Esophagus squamous epithelium (tissue), 5 donors: ENCODE measurements at places on chromosomes 5 and 9.

- DNase-seq: no peak
Measured at GRCh38 chr5:14816999-14817761, 54.4 kb downstream of the ANKH start.

GRCh38 chr9:119126040-119126439, 243.2 kb downstream of the BRINP1 start:
- no peak for DNase-seq

GRCh38 chr9:34458959-34459340, 345 bp downstream of the DNAI1 start:
- DNase-seq: no peak

DNA sequence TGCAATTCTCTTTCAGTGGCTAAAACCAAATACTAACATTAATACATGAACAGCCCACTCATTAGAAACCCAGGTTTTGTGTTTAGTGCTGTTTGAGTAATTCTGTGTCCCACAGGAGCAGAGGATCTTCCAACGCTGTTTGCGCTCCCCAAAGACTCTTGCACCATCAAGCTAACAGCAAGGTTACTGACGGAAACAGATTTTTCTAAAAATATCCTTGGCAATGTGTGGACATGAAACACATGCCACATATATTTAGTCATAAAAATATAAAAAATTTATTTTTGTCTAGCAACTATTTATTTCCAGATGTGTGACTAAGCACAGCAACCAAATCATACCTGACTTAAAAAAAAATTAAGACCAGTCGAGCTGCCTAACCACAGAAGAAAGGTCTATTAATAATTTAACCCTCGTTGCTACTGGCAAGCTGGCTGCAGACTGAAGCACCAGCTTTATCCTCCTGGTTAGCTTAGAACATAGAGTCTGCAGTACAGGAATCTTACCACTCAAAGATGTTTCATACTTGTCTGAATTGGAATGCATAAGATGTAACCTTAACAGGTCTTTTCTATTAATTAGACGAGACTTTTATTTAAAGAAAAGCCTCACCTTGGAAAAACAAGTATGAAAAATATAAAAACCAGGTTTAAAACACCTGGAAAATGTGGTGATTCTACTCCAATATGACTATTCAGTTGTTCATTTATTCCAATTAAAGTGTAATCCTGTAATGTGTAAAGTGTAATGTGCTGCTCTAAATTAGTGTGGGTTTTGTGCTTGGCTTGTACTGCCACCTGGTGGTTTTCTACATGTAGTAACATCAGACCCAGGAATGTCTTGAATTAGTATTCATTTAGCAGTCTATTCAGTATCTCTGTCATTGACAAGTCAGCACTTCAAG, 272.5 kb downstream of the EPB41L4A start:
- no peak for DNase-seq

- no peak for DNase-seq
Measured at GRCh38 chr5:89377767-89378455, 494.9 kb upstream of the MEF2C start.

DNA sequence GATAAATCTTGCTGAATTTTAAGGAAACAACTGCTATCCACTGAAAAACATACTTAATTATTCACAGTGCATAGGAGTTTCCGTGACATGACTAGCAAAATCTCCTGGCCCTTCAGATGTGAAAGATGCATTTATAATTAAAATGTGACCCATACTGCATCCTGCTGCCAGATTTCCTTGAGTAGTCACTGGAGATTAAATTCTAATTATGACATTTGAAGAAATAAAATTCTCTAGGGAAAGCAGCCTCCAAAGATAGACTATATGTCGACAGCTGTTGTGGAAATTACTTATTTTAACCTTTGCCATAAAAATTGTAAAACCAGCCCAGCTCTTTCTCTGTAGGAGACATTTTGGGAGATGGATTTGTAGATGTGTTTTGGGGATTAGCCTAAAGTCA, 193.6 kb upstream of the SMC2 start:
- no peak for DNase-seq

DNA sequence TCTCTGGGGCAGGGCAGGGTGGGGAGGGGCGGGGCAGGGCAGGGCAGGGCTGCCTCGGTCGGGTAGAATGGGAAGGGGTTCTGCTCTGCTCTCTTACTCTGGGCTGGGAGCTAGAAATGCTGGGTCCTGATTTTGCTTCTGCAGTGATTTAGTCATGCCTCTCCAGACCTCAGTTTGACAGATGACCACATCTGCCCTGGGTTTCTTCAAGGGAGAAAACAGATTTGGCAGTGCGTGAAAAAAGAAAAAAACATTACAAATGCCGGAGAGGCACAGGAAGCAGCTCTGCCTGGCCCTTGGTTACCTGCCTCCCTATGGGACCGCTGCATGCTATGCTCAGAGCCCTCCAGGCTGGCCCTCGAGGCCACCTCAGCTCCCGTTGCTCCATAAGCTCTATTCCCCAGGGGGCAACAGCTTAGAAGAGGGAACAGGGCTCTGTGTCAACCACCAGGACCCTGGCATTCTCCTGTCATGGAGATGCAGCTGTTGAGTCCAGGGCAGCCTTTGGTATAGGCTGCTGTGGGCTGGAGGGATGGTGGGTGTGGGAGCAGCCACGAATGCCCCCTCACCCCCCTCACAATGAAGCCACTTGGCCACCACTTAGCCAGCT, 53.2 kb upstream of the UBTD2 start:
- no peak for DNase-seq

DNA sequence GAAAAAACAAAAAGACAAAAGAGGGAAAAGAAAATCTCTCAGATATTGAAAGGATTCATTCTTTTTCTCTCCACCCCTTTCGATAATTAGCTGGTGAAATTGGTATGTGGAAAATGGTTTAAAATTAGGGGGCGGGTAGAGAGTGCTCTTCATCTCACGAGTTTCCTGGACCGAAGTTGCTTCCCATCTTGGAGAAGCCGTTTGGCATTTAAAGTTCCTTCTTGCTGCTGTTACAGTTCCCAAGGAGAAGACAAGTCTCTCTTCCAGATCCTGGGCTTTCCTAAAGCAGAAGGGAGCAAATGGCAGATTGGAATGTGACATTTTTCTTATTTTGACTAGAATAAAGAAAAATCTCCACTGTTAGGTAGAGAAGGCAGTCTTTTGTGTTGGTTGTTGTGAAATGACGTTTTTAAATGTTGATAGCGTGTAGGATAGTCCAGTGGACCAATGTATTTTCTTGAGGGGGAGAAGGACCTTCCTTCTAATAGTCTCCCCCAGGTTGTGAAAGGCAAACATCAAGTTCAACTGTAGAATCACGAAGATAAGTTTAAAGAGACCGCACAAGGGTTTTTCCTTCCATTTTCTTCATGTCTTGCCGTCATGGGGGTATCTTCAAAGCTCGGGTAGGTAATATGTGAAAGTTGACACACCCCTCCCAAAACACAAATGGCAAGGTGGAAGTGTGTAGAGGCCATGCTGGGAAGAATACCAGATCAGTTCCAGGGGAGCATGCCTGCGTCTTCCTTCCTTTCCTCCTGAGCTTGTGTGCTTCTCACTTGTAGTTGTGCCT, 77.5 kb downstream of the EHMT1 start:
- no peak for DNase-seq

DNA sequence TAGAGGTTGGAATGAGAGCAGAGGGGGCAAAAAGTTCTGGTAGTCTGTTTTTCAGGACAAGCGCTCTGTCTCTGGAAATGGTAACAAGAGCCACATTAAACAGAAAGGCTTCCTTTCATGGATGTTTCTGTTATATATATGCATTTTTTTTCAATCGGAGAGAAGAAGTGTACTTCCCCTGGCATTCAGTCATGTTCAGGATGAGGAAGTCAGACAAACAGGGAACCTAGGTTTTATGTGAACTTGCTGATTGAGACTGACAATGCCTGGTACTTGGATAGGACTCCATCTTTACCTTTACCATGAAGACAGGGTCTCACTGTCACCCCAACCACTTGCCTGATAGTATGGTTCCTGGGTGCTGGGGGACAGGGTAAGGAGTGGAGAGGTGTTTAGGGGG, 30.1 kb upstream of the ZBED3 start:
- no peak for DNase-seq

DNA sequence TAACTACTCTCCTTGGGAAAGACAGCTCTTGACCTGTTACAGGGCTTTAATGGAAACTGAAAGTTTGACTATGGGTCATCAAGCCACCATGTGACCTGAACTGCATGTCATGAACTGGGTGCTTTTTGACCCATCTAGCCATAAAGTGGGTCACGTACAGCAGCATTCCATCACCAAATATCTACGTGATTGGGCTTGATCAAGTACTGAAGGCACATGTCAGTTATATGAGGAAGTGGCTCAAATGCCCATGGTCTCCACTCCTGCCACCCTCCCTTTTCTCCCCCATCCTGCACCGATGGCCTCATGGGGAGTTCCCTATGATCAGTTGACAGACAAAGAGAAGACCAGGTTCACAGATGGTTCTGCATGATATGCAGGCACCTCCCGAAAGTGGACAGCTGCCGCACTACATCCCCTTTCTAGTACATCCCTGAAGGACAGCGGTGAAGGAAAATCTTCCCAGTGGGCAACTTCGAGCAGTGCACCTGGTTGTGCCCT, 7.3 kb upstream of the FCN1 start:
- no peak for DNase-seq

DNA sequence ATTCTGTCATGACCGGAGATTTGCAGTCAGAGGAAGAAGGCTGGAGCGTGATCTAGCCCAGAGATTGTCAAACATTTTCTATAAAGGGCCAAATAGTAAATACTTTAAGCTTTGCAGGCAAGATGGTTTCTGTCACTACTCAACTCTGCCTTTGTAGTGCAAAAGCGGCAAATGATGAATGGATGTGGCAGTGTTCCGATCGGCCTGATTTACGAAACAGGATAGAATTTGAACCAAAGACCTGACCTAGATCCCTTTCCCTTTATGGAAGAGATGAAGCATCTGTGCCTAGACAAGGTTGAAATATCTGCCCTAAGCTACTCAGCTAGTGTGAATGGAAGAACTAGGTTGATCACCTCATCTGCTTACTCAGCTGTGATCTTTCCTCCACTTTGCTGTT, 209.5 kb downstream of the YTHDC2 start:
- no peak for DNase-seq

DNA sequence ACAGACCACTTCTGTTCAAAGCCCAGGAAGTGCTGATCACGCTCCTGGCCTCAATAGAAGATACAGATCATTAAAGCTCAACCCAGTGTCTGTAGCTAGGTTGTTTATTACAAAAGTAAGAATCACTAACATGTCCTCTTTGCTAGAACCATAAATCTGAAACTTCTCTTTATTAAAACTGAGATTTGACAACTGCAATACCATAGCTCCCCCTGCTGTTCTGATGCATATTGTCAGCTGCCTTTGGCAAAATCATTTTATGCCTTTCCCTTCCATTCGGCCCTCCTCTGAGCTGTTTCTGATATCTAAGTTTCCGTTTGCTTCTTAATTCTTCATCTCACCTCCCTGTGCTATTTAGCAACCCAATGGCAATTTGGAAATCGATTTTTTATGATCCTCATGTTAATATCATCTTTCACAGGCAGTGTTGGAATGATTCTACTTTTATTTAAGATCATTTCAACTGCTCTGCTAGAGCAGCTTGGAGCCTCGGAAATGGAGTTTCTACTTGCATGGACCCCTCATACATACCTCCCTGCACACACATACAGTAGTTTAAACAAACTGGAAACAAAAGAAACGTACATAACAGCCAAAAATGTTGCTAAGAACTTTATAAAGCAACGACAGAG, 998.8 kb downstream of the MAT2B start:
- no peak for DNase-seq

- no peak for DNase-seq
Measured at GRCh38 chr5:175491223-175491622, 12.9 kb downstream of the SFXN1 start.

DNA sequence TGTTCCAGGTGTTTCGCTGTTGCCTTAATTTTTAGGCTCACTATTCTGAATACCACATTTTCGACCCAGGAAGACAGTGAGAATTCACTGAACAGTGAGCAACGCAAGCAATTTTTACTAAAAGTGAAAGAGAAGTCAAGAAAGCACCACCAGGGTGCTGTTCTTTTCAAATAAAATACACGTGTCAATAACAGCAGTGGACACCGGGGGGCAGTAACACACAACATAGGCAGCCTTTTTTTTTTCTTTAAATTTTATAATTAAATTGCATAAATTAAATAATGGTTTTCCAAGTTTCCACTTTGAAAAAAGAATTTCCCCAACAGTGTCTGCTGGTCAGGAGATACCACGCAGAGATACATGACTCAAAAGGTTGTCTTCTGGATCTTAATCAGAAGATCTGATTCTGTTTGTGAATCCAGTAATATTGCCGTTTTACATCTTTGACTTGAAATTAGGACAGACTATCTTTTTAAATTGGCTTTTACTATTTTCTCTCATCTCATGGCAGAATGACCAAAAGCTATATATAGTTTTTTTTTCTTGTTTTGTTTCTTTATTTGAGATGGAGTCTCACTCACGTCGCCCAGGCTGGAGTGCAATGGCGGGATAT, 47.1 kb upstream of the SH3GL2 start:
- DNase-seq: no peak

DNA sequence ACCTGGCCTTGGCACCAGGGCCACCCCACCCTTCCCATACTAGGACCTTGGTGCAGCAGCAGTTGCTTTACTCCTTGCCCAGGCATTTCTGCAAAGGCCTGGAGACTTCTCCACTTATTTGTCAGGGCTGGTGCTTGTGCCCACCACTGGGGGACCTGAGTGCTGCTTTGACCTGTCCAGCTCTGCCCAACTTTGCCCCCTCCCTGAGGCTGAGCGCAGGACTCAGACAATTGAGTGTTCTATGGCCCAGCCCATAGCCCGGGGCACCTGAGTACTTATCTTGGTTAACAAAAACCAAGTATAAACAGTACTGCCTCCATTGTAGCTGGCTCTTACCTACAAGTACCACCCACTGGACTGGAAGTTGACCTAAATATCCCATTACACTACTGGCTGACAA, 406.1 kb upstream of the CHD1 start:
- DNase-seq: no peak

GRCh38 chr5:11222169-11222568, 461.1 kb upstream of the DAP start:
- no peak for DNase-seq

DNA sequence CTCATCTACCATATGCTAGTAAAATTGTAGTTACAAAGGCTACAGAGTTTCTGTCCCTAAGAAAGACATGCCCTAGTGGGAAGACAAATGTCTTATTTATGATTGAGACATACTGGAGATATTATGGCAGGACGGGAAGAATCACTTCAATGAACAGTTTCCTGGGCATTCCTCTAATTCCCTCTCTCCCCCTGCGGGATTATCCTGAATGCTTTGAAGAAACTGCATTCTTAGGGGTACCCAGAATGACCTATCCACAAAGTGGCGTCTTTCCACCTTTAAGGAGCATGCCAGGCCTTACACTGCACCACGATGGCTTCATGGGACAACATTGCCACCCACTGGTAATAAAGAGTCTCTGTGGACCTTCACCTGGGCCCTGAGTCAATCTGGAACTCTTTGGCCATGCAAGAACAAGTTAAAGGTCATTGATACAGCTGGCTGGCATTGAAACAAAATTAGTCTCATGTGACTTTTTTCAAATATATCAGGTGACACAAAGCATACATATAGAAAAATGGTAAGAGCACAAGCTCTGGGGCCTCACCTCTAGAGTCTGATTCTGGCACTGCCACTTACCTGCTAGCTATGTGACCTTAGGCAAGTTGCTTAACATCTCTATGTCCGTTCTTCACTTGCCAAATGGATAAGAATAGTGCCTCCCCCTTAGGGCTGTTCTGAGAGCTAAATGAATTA, 32.0 kb downstream of the ANKRD55 start:
- DNase-seq: no peak

GRCh38 chr5:130066644-130067043, 162.4 kb downstream of the CHSY3 start:
- no peak for DNase-seq

- no peak for DNase-seq
Measured at GRCh38 chr5:126143622-126144021, 279.6 kb upstream of the GRAMD2B start.

GRCh38 chr5:53403291-53403690, 77.1 kb upstream of the FST start:
- no peak for DNase-seq
